ENCODE measurements at places on chromosomes 5 and 9. TPM values are rescaled to one million over a fixed set of nuclear protein-coding genes. Genes with fewer than 3 reads are reported as not detected.

Gene FBN2
- 14.9 TPM for total RNA-seq

Gene CCDC180
- total RNA-seq: 1.8 TPM

Gene DBH
- total RNA-seq: not detected

Gene C5orf58
- not detected for total RNA-seq

Gene TMEM8B
- total RNA-seq: 20.7 TPM

Gene LMNB1
- 1.0 TPM for total RNA-seq

Gene CDC25C
- not detected for total RNA-seq

Gene C9orf78
- total RNA-seq: 26.9 TPM

Gene KYAT1
- total RNA-seq: 15.1 TPM

Gene CREBRF
- 11.8 TPM for total RNA-seq

Gene SH3GL2
- total RNA-seq: 1.4 TPM

Gene CARTPT
- not detected for total RNA-seq

Gene KLHL9
- 11.9 TPM for total RNA-seq

Gene PDLIM4
- total RNA-seq: 6.5 TPM

Gene GNA14
- total RNA-seq: 1.8 TPM

Gene PRR16
- total RNA-seq: 5.6 TPM

Gene FGF10
- 0.26 TPM for total RNA-seq

Gene CARD9
- 1.1 TPM for total RNA-seq

Gene BARHL1
- not detected for total RNA-seq

Gene PCDHB11
- total RNA-seq: 1.4 TPM

Gene PDE6A
- 0.07 TPM for total RNA-seq

Gene IL13
- total RNA-seq: 0.51 TPM

Gene DMRT3
- total RNA-seq: not detected

Gene HAVCR1
- not detected for total RNA-seq

Gene SMIM33
- total RNA-seq: not detected

Gene FAM221B
- not detected for total RNA-seq

Gene SPTAN1
- total RNA-seq: 322 TPM

Gene ANKRD31
- total RNA-seq: not detected

Gene KCNIP1
- total RNA-seq: 0.21 TPM

Gene AK8
- not detected for total RNA-seq

Gene RACK1
- 916 TPM for total RNA-seq

Gene CCDC192
- total RNA-seq: not detected

Gene MARCOL
- not detected for total RNA-seq

Gene ADAM19
- 8.5 TPM for total RNA-seq

Gene FAM169A
- 10.6 TPM for total RNA-seq

Gene ARAP3
- total RNA-seq: 21.9 TPM

Gene PTGS1
- 5.4 TPM for total RNA-seq

Gene SPINK13
- not detected for total RNA-seq

Gene FAM200C
- 4.5 TPM for total RNA-seq

Gene PIP5K1B
- total RNA-seq: 48.6 TPM

Gene FLT4
- total RNA-seq: 6.3 TPM

Gene GPR151
- not detected for total RNA-seq

Gene AKNA
- 2.7 TPM for total RNA-seq

Gene IL4
- not detected for total RNA-seq

Gene MARCHF6
- total RNA-seq: 178 TPM

Gene RAD17
- 19.2 TPM for total RNA-seq

Gene DOK3
- 1.3 TPM for total RNA-seq

Gene PCA3
- total RNA-seq: not detected

Gene BNC2
- total RNA-seq: 4.4 TPM

Gene GRM6
- total RNA-seq: not detected

Gene SLC28A3
- 0.65 TPM for total RNA-seq

Gene IFNA2
- total RNA-seq: not detected

Gene IL7R
- 0.48 TPM for total RNA-seq

Gene FOXD4
- 0.13 TPM for total RNA-seq

Gene LCN6
- total RNA-seq: 2.9 TPM

Gene MIER3
- 11.3 TPM for total RNA-seq

Gene FRMPD1
- total RNA-seq: 0.92 TPM

Gene CDC20B
- total RNA-seq: not detected

Data from heart right ventricle (tissue), 16 donors.